Left ventricle myocardium inferior (tissue), 1 donor: ENCODE measurements at places on chromosomes 7 and 10.

- no peak for DNase-seq
Observed at GRCh38 chr10:127612-128432, 7.4 kb upstream of the ZMYND11 start.

GRCh38 chr7:81960026-81960425 lies 190.2 kb upstream of the HGF start:
- DNase-seq = no peak

GRCh38 chr10:114749014-114749413 lies 72.6 kb upstream of the FHIP2A start:
- DNase-seq = no peak

GRCh38 chr10:84214046-84214572 lies 11.2 kb downstream of the LRIT2 start:
- DNase-seq = no peak

DNA sequence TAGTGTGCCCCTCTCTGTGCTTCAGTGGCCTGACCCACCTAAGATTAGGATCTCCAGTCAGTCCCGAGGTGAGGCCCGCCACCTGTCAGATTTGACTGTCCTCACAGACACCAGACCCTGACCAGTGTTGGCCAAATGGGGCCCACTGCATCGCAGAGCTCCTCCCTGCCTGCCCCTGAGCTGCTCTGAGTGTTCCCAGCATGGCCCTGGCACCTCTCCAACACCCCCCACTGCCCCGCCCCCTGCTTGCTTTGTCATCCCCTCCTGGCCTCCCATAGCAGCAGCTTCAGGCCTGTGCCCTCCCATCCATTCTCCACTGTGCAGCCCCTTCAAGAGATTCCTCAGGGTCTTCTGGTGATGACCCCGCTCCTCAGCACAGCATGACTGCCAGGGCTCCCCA lies 67.6 kb downstream of the C10orf120 start:
- DNase-seq = no peak

GRCh38 chr10:29784175-29784773 lies 149.5 kb upstream of the SVIL start:
- no peak for DNase-seq

DNA sequence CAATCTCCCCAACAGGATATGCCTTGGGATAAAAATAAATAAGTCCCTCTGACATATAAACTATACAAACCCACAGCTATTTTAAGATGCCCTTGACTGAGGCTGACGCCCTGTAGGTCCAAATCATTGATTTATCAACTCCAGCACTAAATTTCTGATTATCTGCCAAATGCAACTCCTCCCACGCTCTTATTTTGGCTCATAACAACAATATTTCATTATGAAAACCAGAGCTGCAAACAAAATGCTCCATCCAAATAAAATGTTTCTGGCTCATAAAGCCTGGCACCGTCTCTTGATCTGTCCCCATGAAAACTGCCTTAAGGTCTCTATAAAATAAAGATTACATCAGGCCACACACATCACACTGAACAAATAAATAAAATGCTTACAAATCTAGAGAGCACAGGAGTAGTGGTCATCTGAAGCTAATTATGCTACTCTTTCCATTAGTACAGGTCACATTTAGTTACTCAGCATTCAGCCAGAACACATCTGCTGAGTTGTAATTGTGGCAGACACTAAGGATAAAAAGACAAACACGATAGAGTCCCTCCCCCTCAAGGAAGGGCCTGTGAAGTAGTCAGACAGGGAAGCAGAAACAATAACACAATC lies 28.8 kb downstream of the CACUL1 start:
- DNase-seq = no peak

- DNase-seq = no peak
Observed at GRCh38 chr10:71073451-71074175, 138.8 kb upstream of the UNC5B start.

DNA sequence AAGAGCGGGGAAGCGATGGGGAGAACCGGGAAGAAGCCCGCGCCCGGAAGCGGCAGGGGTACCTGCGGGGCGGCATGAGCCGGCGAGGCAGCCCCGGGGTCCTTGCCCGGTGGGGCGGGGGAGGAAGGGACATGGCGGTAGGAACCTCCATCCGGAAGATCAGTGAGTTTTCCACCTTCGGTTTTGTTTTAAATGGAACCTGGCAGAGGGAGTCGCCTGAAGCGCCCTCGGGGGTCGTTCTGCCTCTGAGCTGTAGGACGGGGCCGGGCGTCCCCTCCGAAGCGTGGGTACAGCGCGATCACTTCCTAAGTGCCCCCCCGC lies 471 bp downstream of the PFKP start:
- DNase-seq = no peak

GRCh38 chr7:135313971-135314370 lies 80.3 kb downstream of the STRA8 start:
- no peak for DNase-seq

DNA sequence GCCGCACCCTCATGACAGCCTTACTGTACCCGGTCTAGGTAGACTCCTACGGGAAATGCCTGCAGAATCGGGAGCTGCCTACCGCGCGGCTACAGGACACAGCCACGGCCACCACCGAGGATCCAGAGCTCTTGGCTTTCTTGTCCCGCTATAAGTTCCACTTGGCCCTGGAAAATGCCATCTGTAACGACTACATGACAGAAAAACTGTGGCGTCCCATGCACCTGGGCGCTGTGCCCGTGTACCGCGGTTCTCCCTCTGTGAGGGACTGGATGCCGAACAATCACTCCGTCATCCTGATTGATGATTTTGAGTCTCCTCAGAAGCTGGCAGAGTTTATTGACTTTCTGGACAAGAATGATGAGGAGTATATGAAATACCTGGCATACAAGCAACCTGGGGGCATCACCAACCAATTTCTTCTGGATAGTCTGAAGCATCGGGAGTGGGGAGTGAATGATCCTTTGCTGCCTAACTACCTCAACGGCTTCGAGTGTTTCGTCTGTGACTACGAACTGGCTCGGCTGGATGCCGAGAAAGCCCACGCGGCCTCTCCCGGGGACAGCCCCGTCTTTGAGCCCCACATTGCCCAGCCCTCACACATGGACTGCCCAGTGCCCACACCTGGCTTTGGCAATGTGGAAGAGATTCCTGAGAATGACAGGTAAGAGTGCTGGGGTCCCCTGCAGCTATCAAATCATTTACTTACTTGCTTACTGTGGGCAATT lies 8.5 kb upstream of the CHCHD1 start:
- no peak for DNase-seq

DNA sequence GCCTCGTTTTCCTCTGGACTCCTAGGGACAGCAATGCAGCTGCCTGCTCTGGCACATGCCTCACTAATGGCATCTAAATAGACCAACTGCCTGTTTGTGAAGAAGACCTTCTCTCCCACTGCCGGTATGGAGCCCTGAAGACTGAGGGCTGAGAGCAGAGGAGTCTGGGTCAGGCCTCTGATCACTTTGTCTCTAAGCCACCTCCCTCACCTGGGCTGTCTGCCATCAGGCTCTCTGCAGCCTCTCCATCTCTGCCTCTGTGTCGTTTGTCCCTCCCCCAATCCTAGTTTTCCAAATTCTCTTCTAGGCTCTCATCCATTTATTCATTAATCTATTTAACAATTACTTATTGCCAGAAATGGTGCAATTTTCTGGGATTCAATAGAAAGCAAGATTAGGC lies 15.2 kb upstream of the SFTPA1 start:
- DNase-seq = no peak

GRCh38 chr10:4281190-4281825 lies 496.3 kb upstream of the KLF6 start:
- no peak for DNase-seq

GRCh38 chr10:117169480-117169879 lies 27.8 kb upstream of the KCNK18 start:
- DNase-seq = no peak

DNA sequence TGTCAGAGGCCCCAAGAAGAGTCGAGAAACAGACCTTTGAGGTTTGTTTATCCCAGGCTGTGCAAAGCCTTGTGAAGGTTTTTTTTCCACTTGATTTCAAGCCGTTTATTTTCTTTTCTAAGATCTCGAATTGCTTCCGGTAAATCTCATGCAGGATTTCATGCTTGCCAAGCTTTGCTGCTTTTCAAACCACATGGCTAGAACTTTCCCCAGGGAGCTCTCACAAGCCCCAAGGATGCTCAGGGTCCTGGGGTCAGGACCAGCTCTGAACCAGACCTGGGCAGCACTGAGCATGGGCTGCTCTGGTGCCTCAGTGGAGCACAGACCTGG lies 48.0 kb upstream of the AQP1 start:
- DNase-seq = no peak
